ENCODE measurements at places on chromosomes 5 and 9.

DNA sequence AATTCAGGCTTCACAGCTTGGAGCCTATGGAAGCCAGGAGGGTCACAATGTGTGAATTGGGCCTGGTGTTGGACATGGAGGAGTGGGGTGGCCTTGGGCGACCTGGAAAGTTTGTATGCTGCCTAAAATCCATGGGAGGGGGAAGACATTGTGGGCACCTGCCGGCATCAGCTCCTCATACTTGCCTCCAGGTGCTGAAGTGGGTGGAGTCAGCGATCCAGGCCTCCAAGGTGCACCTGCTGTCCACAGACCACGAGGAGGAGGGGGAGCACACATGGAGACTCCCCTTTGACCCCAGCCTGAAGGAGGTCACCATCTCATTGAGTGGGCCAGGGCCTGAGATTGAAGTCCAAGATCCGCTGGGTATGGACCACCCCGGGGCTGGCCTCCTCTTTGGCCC, 29.1 kb downstream of the HMCN2 start:
- no peak for DNase-seq

GRCh38 chr5:179287071-179287470, 58.2 kb downstream of the ADAMTS2 start:
- no peak for DNase-seq

- no peak for DNase-seq
Observed at GRCh38 chr5:124000538-124000937, 488.6 kb downstream of the CSNK1G3 start.

- no peak for DNase-seq
Observed at GRCh38 chr5:39238366-39239105, 19.2 kb upstream of the FYB1 start.

GRCh38 chr5:150640311-150641005, at the start of gene SYNPO:
Gene SYNPO (plus strand): TSS chr5:150640660. CDS start chr5:150648276, 7,616 bp downstream.
- no peak for DNase-seq

DNA sequence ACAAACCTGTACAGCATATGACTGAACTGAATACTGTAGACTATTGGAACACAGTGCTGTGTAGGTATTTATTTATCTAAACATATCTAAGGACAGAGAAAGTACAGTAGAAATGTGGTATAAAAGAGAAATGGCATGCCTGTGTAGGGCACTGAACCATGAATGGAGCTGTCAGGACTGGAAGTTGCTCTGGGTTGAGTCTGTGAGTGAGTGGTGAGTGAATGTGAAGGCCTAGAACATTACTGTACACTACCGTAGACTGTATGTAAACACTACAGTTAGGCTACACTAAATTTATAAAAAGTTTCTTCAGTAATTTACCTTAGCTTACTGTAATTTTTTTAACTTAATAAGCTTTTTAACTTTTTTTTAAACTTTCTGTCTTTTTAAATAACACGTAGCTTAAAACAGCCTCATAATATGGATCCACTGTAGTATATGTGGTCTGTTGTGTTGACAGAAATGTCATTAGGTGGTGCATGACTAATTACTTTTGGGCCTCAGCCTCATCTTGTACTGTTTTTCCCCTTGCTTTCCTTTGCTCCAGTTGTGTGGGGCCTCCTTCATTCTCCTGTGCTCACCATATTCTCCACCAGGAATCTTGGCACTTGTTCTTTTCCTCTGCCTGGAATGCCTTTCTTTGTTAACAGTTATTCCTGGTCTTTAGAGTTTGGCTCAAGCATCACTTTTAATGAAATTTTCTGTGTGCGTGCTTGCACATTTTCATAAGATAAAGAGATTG, 8.8 kb downstream of the SPIN1 start:
- DNase-seq, result no peak

DNA sequence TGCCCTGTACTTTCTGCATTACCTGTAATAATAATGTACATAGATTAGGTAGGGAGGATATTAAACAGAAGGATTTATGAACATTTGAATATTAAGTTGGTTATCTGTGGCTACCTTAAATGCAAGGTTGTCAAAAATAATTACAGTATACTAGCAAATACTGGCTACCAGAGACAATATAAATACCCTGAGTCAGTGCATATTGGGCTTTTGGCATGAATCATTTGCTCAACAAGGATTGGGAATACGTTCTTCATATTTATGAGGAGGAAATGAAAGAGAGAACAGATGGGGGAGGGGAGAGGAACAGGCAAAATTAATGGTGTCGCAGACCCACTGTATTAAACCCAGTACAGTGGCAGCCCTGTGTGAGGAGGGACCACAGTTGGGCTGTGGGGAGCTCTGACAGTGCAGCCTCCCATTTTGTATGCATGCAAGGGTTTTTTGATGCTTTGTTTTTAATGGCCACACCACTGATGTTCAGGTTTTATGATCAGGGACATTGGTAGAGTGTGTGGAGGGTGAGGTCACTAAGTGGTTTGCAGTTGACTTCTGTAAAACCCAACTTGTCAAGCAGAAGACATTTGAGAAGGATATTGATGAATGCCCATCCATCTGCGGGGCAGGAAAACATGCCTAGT, 56.9 kb downstream of the MVB12B start:
- DNase-seq, result no peak

GRCh38 chr5:135835766-135836165, 1.3 kb downstream of the SLC25A48 start:
- no peak for DNase-seq

DNA sequence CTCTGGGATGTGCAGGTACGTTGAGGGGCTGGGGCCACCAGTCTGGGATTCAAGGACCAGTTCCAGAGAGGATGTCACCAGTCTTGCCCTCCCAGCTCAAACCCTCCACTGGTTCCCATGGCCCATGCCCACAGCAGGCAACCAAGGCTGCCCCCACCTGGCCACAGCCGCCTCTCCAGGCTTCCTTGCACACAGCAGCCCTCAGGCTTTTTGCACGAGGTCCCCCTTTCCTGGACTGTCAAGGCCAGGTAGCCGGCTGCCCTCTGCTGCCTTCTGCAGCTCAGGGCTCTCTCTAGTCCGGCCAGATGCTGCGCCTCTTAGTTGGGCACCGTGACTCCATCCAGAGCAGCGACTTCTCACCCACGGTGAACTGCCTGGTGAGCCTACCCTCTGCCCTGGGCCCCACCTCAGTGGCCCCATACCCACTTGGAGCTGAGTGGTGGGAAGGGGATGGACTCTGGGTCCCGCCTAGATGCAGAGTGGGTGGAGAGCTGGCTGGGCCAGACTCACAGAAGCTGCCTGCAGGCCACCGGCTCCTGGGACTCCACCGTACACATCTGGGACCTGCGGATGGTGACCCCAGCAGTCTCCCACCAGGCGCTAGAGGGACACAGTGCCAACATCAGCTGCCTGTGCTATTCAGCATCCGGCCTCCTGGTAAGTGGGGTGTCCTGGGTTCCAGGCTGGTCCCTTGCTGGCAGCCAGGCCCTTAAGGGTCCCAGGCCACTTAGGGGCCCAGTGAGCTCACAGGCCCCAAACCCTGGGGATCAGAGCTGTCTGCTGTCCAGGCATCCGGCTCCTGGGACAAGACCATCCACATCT, 2.9 kb downstream of the WDR38 start:
- no peak for DNase-seq

DNA sequence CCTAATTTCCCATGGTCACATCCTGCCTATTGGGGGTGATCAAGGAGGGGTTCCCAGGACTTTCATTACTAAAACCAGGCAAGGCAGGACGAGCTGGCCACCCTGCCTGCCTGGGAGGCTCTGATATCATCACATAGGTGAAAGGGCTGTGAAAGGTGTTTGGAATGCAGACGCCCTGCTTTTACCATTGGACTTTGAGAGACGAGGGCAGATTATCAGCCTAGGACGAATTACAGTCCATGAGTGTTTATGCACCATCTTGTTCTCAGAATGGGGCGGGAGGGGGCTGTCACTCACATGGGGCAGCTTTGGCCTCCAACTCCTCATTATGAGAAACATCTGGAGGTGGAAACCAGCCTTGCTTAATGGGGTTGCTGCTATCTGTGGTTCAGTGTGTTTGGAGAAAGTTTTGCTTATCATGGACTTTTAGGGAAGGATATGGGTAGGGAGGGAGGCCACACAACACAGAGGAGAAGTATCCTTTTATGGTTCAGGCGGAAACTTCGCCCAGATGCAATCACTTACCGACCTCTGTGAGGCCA, 69.8 kb upstream of the UBTD2 start:
- no peak for DNase-seq

- no peak for DNase-seq
Observed at GRCh38 chr5:96031811-96032261, 70.2 kb upstream of the ELL2 start.

DNA sequence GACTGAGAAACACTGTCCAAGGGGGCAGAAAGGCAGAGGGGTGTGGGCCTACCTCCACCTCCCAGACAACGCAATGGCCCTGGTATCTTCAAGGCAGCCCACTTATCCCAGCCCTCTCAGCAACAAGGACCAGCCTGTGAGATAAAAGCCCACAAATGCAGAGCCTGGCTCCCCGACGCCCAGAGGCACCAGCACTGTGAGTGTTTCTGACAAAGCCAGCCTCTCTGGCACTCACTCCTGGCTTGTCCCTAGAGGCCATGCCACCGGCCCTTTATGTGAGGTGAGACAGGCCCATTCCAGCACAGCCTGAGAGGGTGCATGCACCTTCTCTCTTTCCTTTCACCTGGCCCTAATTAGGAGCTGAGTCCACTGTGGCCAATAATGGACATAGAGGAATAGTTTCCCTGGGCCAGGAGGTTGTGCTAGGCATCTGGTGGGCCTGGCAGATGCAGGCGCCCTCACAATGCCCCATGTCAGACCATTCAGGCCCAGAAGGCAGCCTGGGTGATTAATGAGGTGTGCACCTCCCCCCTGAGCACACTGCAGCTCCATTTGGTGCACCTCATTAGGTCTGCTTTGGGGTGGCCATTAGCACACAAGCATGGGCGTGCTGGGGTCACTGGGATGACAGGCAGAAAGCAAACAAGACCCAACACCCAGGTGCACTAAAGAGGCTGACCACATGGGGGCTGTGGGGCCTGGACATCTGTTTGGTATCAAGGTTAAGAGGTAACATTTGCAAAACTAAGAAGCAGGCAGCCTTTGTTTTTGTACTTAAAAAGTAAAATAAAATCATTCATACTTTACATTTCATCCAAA, 176.0 kb downstream of the MED10 start:
- no peak for DNase-seq

- DNase-seq, result peak; percentile 44
Observed at GRCh38 chr9:134390537-134390936, 64.3 kb downstream of the RXRA start.

DNA sequence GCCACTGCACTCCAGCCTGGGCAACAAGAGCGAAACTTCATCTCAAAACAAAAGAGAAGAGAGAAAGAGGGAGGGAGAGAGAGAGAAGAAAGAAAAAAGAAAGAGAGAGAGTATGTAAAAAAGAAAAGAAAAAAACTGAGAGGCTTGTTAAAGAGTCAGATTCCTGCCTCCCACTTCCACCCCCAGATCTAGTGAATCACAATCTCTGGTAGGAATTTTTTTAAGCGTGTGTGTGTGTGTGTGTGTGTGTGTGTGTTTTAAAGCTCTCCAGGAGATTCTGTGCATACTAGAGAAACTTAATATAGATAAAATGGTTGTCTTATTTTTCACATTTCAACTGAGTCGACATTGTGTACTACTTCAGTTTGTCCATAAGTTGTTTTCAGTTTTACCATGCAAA, 32.0 kb downstream of the SAR1B start:
- DNase-seq, result no peak

Measured in stimulated activated CD8-positive, alpha-beta memory T cell treated with anti-CD3 and anti-CD28 coated beads, Interleukin-15, amount 100 ng/mL, for 4 hours (primary cell).